Neural progenitor cell (in vitro differentiated cells): ENCODE measurements at places on chromosomes 3 and 15. TPM values are rescaled to one million over a fixed set of nuclear protein-coding genes. Genes with fewer than 3 reads are reported as not detected.

DNA sequence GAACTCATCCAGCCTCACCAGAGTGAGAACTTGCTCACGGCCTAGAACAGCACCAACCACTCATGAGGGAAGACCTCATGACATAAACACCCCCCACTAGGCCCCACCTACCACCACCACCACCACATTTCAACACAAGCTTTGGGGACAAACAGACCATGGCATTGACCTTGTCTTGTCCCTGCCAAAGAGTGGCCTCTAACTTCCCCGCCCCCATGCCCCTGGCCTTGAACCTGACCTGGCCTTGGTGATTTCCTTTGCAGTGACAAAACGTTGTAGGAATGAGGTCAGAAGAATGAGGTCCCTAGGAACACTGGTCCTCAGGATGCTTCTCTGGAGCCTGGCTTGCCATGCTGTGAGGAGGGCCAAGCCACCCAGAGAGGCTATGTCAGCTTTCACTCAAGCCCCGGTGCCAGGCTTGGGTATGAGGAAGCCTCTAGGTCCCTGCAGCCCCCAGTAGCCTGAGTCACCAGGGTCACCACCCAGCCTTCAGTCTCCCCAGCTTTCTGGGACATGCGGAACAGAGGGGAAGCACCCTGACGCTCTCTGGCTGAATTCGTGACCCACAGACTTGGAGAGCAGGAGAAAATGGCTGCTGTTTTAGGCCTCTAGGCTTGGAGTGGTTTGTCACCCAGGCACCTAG lies 57.9 kb downstream of the TPRA1 start:
- no peak for DNase-seq
- no peak overlapping the region for H3K27ac ChIP-seq
- H3K4me3 ChIP-seq, result no peak overlapping the region
- no peaks in the 10 kb centered on the region for H3K27me3 ChIP-seq

DNA sequence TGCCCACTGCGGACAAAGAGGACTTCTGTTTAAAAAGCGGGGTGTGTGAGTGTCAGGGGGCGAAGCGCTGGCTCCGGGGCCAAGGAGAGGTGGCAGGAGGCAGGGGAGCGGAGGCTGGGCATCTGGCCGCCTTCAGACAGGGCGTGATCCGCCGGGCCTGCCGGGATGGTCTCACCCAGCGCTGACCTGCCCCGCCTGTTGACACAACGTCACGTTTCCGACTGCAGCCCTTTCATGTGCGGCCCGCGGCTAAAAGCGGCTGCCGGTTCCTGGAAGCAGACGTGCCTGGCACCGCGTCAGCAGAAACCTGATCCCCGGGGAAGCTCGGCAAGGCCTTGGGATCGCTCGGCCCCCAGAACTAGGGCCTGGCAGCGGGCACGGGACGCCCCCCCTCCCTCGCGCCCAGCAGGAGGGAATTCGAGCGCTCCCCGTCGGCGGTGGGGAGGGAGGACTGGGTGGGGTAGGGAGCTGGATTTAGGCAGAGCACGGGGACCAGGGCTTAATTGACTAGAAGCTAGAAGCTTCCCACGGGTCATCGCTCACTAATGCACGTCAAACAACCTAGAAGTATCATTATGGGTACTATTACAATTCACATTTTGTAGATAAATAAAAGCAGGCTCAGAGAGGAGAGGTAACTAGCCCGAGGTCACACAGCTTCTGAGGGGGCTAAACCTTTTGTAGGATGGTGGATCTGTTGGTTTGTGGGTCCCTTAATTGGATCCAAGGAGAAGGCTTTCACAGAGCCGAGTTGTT lies 7.7 kb downstream of the BHLHE40 start:
- H3K27ac ChIP-seq, result no peak overlapping the region
- H3K36me3 ChIP-seq, result no peaks in the 10 kb centered on the region
- H3K4me3 ChIP-seq, result peak overlapping the region; percentile 42
- peaks cover 58% of the 10 kb centered on the region for H3K27me3 ChIP-seq
- H3K4me1 ChIP-seq, result peaks cover 5% of the 10 kb centered on the region

DNA sequence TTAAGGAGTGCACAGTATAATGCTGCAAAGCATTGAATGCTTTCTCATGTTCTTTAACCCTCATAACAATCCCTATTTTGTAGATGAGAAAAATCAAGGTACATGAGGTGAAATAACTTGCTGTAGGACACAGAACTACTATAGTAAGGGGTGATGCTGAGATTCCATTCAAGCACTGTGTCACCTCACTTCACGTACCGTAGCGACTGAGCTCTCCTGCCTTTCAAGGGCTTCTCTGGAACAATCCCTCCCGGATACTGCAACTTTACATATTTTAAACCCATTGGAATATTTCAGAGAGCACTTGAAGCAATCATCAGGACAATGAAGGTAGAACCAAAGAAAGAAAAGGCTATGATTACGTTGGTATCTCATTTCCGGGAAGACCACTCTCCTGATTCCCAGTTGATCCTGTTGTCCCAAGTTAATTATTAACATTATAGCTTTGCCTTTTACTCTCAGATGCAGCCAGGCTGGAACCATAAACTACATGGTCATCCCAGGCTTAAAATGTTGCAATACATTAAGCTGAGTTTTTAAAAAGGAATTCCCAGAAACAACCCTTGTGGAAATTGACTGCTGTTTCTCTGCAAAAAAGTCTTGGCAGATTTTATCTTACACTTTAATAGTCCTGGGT lies 252.2 kb upstream of the IGF1R start:
- no peaks in the 10 kb centered on the region for H3K36me3 ChIP-seq
- H3K4me1 ChIP-seq, result no peaks in the 10 kb centered on the region
- H3K4me3 ChIP-seq, result no peak overlapping the region
- H3K27ac ChIP-seq, result no peak overlapping the region

- no peaks in the 10 kb centered on the region for H3K4me1 ChIP-seq
- no peak overlapping the region for H3K4me3 ChIP-seq
These were observed 123.0 kb downstream of the ASB7 start for GRCh38 chr15:100725121-100726069.

GRCh38 chr3:151226088-151226563 lies 23.1 kb upstream of the GPR171 start:
- no peak overlapping the region for H3K4me3 ChIP-seq
- no peaks in the 10 kb centered on the region for H3K4me1 ChIP-seq
- H3K27me3 ChIP-seq, result no peaks in the 10 kb centered on the region
- H3K36me3 ChIP-seq, result no peaks in the 10 kb centered on the region
- H3K27ac ChIP-seq, result no peak overlapping the region
- DNase-seq, result no peak

DNA sequence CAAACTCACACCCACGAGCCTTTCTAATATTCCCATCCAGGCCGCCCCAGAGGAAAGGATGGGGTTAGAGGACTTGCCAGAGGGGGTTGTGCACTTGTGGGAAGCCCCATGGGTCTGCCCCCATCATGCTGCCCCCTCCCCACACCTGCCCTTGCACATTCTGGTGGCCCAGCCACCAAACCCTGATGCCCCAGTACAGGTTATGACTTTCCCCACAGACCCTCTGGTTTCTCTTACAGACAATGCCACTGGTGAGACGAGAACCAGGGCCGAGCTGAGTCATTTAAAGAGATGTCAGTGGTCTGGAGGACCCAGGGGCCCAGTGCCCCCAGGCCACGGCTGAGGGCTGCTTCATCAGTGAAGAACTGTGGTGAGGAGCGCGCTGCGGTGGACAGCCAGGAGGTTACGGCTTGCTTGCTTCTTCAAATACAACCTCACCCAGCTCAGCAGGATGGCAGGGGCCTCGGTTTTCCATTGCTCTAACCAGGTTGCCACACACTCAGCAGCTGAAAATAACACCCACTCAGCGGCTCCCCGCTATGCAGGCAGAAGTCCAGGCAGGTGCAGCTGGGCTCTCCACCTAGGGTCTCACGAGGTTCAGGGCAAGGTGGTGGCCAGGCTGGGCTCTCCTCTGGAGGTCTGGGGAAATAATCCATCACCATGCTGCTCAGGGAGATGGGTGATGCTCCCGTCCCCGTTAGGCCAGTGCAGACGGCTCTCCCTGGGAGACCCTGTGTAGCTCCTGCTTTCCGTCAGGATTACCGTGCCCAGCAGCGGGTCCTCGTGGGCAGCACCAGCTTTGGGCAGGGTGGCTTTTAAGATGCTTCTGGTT lies 13.8 kb upstream of the SNRPA1 start:
- no peak overlapping the region for H3K27ac ChIP-seq
- no peak overlapping the region for H3K4me3 ChIP-seq
- H3K36me3 ChIP-seq, result no peaks in the 10 kb centered on the region
- no peaks in the 10 kb centered on the region for H3K27me3 ChIP-seq
- peaks cover 5% of the 10 kb centered on the region for H3K4me1 ChIP-seq

GRCh38 chr3:70000028-70000410 lies 486 bp downstream of the SAMMSON start:
- no peaks in the 10 kb centered on the region for H3K27me3 ChIP-seq
- H3K36me3 ChIP-seq, result no peaks in the 10 kb centered on the region
- peaks cover 12% of the 10 kb centered on the region for H3K4me1 ChIP-seq
- H3K4me3 ChIP-seq, result no peak overlapping the region
- H3K27ac ChIP-seq, result no peak overlapping the region
- no peak for DNase-seq

DNA sequence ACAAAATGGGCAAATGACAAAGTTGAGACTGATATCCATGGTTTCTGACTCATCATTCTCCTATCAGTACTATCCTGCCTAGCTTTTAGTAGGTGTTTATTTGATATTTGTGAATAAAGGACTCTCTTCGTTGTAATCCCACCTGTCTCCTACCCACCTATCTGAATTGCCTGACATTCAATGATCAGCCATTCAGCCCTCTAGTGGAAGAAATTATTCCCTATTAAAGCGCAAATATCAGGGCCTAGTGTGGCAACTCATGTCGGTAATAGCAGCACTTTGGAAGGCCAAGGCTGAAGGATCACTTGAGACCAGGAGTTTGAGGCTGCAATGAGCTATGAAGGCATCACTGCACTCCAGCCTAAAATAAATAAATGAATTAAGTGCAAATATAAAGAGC lies 195.7 kb upstream of the SETMAR start:
- no peaks in the 10 kb centered on the region for H3K4me1 ChIP-seq
- H3K27me3 ChIP-seq, result no peaks in the 10 kb centered on the region
- H3K4me3 ChIP-seq, result no peak overlapping the region
- no peak for DNase-seq
- H3K36me3 ChIP-seq, result no peaks in the 10 kb centered on the region

DNA sequence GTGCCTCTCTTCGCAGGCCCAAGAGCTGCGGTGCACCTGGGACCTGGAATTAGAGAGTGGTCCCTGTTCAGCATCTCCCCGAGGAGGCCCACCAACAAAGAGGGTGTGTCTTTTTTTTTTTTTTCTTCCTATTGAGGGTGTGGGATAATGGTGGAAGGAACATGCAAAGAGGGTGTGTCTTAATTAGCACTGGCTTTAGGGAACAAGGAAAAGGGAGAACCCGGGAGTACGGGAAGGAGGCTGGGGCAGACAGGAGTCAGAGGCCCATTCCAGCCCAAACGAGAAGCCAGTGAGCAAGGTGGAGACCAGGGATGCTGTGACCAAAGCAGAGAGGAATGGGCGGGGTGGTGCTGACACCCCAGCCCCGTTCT lies 429 bp upstream of the LOXL1 start:
- DNase-seq, result no peak
- H3K27ac ChIP-seq, result no peak overlapping the region
- peak overlapping the region; percentile 69 for H3K4me3 ChIP-seq
- no peaks in the 10 kb centered on the region for H3K27me3 ChIP-seq

- H3K27me3 ChIP-seq, result no peaks in the 10 kb centered on the region
- H3K4me3 ChIP-seq, result no peak overlapping the region
- H3K4me1 ChIP-seq, result no peaks in the 10 kb centered on the region
- DNase-seq, result no peak
These were observed 548.2 kb downstream of the FOXP1 start for GRCh38 chr3:71035314-71035713.

DNA sequence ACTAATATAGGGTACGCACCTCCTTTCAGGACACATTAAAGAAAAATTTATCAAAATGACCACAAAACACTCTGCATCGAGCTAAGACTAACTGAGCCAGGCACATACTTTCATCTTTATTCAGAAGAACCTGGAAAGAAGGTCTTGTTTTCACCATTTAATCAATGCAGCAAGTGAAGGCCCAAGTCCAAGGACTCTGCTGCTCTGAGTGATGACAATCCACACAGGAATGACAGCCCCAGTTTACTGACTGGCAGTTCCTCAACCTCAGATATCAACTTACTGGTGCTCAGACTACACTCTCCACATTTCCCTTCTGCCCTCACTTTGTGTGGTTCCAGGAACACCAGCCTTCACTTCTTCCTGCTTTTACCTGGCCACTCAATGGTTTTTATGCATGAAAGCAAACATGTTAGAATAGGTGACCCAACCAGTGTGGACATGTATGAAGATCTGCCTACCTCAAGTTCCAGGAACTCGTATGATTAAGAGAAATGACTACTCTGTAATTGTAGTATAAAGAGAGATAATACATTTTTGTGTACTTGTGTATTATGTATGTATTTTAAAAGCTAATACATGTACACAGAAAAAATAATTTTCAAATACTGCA lies 29.1 kb upstream of the RASA2 start:
- H3K27me3 ChIP-seq, result no peaks in the 10 kb centered on the region
- DNase-seq, result no peak
- H3K4me3 ChIP-seq, result no peak overlapping the region
- H3K4me1 ChIP-seq, result no peaks in the 10 kb centered on the region
- no peak overlapping the region for H3K27ac ChIP-seq
- H3K36me3 ChIP-seq, result no peaks in the 10 kb centered on the region

- no peaks in the 10 kb centered on the region for H3K36me3 ChIP-seq
- H3K4me1 ChIP-seq, result peaks cover 10% of the 10 kb centered on the region
- no peaks in the 10 kb centered on the region for H3K27me3 ChIP-seq
- peak within 1 kb of the TSS; percentile 88 for H3K27ac ChIP-seq
These were observed at the start of gene CMTM6 for GRCh38 chr3:32502118-32502945. Gene CMTM6 (minus strand): TSS chr3:32502852. CDS start chr3:32502745, 107 bp downstream.

DNA sequence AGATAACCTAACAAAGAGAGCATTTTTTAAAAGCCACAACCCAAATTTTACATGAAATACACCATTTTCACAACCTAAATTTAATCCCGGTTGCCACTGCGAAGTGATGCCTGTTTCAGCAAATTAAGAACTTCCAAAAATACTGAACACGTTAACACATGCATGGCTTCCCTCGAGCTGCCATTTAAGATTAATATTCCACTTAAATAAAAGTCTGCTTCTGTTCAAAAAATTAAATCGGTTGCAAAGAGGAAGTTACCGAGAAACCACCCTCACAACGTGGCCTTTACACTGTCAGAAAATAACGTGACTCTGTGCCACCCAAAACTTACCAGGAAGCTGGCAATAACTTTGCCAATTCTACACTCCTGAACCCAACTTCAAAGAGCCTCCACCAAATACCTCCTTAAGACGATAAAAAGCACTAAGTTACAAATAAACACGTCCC lies 1.2 kb downstream of the TBL1XR1 start:
- H3K27me3 ChIP-seq, result no peaks in the 10 kb centered on the region
- no peak for DNase-seq
- peak overlapping the region; percentile 91 for H3K4me3 ChIP-seq
- H3K27ac ChIP-seq, result peak overlapping the region; percentile 99

DNA sequence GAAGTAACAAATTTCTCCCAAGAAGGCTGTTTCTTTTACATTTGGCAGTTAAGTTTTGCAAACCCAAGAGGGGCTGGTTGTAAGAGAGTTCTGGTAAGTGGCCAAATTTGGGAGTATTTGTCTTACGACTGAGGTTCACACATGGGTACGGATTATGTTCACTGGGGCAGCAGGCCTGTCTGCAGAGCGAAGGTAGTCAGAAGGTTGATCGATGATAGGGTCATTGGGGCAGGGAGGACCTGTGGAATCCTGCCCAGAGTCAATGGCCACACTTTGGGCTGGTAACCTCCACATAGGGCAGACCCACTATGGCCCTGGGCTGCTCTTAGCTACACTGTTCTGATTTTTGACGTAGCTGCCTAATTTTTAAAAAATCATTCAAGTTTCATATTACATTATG lies 368.6 kb downstream of the EPHB1 start:
- DNase-seq, result no peak
- peaks cover 23% of the 10 kb centered on the region for H3K4me1 ChIP-seq
- no peaks in the 10 kb centered on the region for H3K36me3 ChIP-seq
- H3K4me3 ChIP-seq, result no peak overlapping the region

The GOLGA8R gene
- total RNA-seq, result not detected in 2 replicates

The CPNE9 gene
- 0.43 TPM in 1 of 2 replicates, not detected in the other for total RNA-seq

The GOLGA6A gene
- total RNA-seq, result 0.04 and 0.59 TPM in 2 replicates

The PAQR5 gene
- 1.1 and 1.4 TPM in 2 replicates for total RNA-seq
